NCI-H2029 treated with DMSO at 0.1 percent for 48 hours (cell line): ENCODE measurements at places on chromosomes 2 and 18.

- DNase-seq = no peak
Measured at GRCh38 chr2:86464652-86465051, 23.5 kb downstream of the KDM3A start.

- no peak for DNase-seq
Measured at GRCh38 chr2:74814102-74814501, 19.8 kb upstream of the HK2 start.

DNA sequence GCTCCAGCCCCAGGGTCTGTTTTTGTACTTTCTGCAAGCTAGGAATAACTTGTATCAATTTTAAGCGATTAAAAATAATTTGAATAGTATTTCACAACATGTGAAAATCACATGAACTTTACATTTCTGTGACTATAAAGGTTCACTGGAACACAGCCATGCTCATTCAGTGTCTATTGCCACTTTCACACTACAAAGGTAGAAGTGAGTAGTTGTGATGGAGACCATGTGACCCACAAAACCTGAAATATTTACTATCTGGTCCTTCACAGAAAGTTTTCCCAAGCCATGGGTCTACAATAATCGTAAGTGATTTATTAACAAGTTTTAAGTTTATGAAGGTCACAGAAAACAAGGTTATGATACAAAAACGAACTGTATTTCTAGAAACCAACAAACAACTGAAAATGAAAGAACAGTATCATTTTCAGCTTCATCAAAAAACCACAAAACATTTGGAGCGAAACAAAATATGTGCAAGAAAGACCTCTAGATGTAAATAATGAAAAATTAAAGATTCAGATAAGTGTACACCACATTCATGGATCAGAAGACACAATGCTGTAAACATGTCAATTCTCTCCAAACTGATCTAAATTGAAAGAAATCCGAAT lies 68.9 kb upstream of the DNER start:
- DNase-seq = no peak

- no peak for DNase-seq
Measured at GRCh38 chr2:199136242-199136641, 321.5 kb downstream of the SATB2 start.

DNA sequence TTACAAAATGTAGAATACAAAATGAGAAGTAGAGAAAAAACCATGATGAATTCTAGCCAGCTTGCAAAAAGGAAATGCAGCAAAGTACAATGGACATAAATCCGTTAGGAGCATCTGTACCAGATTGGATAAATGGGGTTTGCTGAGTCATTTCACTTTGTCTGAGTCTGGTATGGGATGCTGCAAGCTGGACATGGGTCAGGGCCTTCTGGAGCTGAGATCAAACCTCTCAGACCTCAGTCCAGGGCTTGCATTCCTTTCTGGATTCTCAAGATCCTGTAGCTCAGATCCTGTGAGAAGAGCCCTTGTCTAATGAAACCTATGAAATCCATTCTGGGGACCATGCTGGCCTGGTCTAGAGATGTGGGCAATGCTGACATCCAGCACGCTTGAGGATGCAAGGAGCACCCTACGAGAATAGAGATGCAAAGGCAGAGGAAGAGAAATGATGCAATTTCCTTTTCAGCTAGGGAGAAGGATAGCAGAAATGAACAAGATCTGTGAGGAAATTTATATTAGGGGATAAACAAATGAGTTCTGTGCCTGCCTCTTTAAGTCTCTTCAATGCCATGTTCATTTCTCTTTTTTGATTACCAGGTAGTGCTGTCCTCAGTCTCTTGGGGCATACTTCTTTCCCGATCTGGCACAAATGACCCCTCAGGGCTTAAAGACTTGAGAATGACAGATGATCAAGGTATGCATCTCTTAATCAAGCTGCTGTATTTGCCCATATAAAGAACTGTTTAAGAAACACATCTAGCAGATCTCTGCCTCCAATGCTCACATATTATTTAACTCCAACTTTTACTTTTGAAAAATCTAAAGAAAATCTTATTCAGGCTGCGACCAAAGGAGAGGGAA lies 230.4 kb downstream of the MEIS1 start:
- DNase-seq = no peak

DNA sequence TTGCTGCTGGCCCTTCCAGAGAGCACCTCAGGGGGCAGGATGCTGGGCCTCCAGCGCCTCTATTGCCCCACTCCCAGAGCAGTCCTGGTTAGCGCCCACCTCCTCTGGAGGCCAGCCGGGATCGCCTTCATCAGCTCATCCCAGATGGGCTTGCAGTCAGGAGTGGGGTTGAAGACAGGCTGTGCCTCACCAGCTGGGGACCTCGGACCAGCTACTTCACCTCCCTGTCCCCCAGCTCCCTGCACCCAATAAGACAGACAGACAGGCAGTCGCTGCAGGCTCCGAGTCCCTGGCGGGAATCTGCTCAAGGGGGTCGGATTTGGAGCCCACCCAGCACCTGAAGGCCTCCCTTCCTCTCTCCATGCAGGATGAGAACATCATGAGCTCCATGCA lies 18.9 kb upstream of the FAHD2A start:
- DNase-seq = no peak

- DNase-seq = no peak
Measured at GRCh38 chr18:22282311-22283115, 113.1 kb downstream of the GATA6 start.

DNA sequence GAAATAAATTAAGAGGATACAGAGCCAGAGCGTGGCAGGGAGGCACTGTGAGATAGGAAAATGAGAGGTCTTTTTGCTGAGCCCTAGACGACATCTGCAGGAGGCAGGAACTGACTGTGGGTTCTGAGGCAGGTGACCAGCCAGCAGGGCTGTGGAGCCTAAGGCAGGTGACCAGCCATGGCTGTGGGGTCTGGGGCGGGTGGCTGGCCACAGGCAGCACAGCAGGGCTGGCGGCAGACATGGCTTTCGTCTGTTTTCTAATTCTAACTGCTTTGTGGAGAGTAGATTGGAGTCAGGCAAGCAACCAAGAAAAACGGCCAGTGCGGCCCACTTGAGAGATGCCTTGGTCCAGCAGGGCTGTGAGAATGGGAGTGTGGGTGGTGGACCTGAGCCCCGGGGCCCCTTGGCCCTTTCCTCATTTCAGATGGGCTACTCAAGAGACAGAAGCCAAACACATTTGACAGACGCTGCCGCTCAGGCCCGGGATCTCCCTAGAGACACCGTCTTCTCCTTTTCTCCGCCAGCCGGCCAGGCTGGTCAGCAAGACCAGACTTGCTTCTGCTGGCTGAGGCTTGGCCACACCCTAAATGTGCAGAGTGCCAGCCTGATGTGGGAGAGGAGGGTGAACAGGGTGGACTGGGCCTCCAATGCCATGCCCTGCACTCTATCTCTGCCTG lies 19.7 kb upstream of the GNAL start:
- no peak for DNase-seq

DNA sequence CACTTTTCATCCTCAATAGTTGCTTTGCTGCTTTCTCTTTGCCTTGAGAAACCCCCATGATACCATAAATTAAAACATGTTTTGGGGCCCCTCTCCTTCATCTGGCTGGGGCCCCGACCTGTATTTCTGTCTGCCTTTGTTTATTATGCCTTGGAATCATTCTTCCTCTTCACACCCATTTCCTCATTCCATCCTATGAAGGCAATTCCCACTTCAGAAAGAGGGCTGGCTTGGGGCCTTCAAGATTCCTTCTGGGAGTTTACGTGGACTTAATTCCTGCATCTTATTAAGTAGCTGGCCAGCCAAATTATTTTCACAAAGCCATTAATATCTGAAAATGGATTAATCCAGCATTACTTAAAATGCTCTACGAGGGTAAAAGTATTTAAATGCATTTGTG lies 6.8 kb upstream of the LRRTM1 start:
- DNase-seq = no peak

- no peak for DNase-seq
Measured at GRCh38 chr2:53515435-53516332, 251.9 kb upstream of the CHAC2 start.

GRCh38 chr2:18084376-18084775 lies 205.9 kb downstream of the KCNS3 start:
- DNase-seq = no peak

- DNase-seq = no peak
Measured at GRCh38 chr2:138298900-138299299, 202.7 kb upstream of the SPOPL start.

- no peak for DNase-seq
Measured at GRCh38 chr2:227782804-227783203, 30.8 kb upstream of the CCL20 start.

DNA sequence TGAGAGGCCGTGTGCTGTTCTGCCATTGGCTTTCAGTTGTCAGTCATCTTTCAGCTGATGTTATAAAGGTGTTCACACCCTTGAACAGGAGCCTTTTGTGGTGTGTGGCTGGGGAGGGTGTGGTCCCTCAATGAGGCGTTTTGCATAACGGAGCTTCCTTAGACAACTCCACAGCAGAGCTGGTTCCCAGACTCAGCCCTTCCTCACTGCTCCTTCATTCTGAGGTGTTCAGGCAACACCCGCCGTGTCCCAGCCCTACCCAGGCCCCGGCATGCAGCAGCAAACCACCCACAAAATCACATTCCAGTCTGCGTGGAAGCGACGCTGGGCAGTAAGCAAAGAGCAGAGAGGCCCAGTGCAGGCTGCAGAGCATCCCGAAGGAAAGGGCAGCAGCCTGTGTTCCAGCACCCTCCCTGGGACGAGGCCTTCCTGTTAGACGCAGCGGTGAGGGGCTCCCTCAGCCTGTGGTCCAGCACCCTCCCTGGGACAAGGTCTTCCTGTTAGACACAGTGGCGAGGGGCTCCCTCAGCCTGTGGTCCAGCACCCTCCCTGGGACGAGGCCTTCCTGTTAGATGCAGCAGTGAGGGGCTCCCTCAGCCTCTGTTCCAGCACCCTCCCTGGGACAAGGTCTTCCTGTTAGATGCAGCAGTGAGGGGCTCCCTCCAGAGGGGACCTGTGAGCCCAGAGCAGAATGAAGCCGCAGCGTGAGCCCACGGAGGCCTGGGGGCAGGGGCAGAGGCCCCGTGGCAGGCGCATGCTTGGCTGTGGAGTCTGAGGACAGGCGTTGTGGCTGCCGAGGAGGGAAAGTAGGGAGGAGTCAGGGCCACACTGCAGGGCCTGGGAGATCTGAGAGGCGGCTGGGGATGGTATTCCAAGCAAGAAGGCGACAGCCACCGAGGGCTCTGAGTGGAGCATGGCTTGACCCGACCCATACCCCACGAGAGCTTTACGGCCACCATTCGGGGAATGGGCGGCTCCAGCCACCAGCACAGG lies 201.8 kb upstream of the HDAC4 start:
- no peak for DNase-seq

DNA sequence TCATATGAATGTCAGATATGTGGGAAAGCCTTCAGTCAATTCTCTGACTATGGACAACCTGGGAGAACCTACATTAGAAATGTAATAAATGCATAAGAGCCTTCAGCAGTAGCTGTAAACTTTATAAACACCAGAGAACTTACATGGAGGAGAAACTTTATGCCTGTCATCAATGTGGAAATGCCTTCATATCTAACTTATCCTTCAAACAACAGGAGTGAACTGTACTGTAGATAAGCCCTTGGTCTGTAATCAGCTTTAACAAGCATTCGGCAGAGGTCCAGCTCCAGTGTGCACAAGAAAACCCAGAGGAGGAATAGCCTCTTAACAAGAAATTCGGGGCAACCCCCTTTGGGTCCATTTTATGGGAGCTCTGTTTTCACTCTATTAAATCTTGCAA lies 14.8 kb upstream of the UXS1 start:
- no peak for DNase-seq

GRCh38 chr2:207394812-207395534 lies 134.8 kb upstream of the CREB1 start:
- no peak for DNase-seq

DNA sequence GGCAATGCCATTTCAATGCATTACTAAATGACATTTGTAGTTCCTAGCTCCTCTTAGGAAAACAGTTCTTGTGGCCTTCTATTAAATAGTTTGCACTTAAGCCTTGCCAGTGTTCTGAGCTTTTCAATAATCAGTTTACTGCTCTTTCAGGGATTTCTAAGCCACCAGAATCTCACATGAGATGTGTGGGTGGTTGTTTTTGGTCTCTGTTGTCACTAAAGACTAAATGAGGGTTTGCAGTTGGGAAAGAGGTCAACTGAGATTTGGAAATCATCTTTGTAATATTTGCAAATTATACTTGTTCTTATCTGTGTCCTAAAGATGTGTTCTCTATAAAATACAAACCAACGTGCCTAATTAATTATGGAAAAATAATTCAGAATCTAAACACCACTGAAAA lies 45.3 kb downstream of the HADHB start:
- no peak for DNase-seq

DNA sequence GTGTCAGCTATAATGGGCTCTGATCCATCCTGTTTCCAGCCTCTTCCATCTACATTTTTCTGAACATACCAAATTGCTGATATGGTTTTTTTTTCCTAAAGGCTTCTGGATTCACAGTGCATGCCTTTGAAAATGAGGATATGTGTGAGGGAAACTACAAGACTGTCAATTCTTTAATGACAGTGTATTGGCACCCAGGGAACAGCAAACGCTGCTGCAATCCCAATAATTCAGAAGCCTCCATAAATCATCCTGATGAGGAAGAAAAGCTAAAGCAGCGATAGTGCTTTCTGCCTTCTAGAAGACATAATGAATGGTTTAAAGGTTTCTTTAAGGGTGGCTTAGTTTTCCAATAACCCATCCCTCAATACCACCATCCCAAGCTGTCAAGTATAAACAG lies 304.5 kb upstream of the PKDCC start:
- no peak for DNase-seq

- DNase-seq = no peak
Measured at GRCh38 chr2:44168681-44169154, at the start of gene PPM1B. PPM1B (plus strand) TSS chr2:44168875; CDS start chr2:44201200, 32,325 bp downstream.

DNA sequence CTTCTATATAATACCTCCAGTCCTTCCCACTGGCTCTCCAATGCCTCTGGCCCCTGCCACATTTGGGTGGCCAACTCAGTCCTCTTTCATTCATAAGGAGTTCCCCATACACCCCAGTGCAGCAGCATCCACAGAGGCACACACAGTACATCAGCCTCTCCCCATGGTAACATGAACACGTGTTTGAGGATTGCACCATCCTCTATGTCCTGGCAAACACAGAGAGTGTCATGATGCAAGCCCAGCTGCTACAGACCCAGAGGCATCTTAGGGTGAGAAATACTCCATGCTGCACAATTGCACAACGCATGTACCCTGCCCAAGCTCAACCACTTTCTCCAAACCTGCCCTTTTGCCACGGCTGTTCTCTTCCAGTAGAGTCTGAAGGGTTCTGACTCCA lies 11.5 kb downstream of the IGFBP5 start:
- no peak for DNase-seq

GRCh38 chr2:169493360-169493759 lies 14.1 kb downstream of the BBS5 start:
- DNase-seq = no peak

- no peak for DNase-seq
Measured at GRCh38 chr2:152089238-152089637, 9.6 kb downstream of the CACNB4 start.

DNA sequence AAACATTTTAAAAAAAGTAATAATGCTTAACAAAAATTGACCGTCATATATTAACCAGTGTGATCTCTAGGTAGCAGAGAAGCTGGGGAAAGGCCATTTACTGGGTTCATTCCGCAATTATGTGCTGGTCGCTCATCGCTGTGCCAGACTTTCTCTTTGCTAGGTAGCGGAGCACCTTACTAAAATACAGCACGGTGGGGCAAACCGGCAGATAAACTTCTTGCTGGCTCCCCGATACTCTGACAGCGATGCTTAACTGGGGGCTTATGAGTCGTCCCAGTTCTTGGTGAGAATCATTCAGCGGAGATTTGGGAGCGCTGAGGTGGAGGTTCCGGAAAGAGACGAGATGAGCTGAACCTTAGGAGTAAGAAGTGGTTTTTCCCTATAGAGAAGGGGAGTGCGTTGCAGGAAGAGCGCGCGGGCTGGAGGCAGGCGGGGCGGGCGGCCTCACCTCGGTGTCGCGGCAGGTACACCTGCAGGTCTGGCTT lies 605 bp downstream of the C2orf68 start:
- no peak for DNase-seq
